Glutamatergic neuron (in vitro differentiated cells): ENCODE measurements at places on chromosomes 16 and 17.
A peak's percentile ranks its signal among the peaks of the same experiment; 100 is the strongest.

GRCh38 chr16:72125635-72126428, 32.2 kb downstream of the DHX38 start:
- DNase-seq = no peak

GRCh38 chr16:10598157-10598556, 17.8 kb upstream of the EMP2 start:
- DNase-seq = no peak

DNA sequence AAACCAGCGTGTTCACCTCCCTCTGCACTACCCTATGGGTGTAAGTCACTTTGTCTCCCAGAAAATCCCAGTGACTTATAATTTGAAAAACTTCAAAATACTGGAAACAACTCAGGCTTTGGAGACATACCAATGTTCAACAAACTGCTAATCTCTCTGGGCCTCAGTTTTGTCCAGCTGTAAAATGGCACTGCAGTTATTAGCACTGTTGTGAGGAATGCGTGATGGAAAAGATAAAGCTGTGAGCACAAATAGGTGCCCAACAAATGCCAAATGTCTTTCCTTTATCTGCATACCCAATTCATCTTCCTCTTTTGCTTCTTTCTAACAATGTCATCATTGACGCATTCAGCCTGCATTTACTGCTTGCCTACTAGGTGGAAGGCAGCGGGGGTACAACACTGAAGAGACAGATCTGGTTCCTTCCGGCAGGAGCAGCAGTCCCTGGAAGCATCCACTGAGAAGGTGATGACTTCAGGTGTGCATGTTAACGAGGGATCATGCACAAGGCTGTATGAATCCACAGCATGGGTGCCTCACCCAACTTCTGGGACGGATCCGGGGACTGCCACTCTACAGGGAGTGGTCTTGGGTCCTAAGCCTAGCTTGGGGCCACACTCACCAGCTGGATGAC, 63.4 kb downstream of the CYTH1 start:
- DNase-seq = no peak

- DNase-seq = no peak
These were observed 200.6 kb upstream of the CIBAR2 start for GRCh38 chr16:85312642-85313525.

GRCh38 chr16:51030516-51030915, 120.6 kb downstream of the SALL1 start:
- no peak for DNase-seq

GRCh38 chr17:81200695-81201580, 21.8 kb downstream of the CEP131 start:
- DNase-seq = peak; percentile 63

GRCh38 chr17:68326681-68327080, 35.4 kb downstream of the ARSG start:
- DNase-seq = no peak

DNA sequence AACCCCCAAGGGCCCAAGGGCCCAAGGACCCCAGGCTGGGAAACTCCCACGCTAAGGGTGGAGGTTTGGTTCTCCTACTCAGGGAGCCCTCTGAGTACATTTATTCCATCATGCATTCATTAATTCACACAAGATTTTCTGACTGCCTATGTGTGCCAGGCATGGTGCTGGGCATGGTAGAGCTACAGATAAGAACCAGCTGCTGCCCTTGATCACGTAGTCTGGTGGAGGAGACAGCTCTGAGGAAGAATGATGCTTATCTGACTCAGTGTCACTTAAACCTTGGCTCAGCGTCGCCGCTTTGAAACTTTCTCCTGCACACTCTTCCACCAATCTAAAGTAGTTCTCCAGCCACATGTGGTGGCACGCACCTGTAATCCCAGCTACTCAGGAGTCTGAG, 3.6 kb upstream of the ARL4D start:
- no peak for DNase-seq

DNA sequence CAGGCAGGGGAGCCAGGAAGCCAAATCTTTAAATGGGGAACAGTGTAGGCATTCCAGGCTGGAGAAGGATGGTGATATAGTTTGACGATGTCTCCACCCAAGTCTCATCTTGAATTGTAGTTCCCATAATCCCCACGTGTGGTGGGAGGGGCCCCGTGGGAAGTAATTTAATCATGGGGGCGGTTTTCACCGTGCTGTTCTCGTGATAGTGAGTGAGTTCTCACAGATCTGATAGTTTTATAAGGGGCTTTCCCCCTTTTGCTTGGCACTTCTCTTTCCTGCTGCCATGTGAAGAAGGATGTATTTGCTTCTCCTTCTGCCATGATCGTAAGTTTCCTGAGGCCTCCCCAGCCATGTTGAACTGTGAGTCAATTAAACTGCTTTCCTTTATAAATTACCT, 28.8 kb downstream of the GINS3 start:
- no peak for DNase-seq

GRCh38 chr16:2388875-2389433, 40.3 kb upstream of the CCNF start:
- DNase-seq = no peak

DNA sequence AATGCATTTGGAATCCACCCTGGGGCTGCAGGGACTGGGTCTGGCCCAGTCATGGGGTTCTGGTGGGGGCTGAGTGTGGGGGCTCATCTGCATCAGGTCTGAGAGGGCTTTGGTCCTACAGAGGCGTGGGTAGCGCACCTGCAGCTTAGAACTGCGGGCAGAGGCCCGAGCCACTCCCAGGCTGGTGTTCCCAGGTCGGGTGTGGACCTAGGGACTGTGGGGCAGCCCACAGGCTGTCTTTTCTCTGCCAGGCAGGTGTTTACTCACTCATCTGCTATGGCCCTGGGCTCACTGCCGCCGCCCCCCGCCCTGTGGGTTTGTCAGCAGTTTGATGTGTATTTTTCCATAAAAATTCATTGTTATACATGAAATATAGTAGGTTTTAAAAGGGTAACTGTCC, 27.0 kb upstream of the DOC2B start:
- DNase-seq = no peak

DNA sequence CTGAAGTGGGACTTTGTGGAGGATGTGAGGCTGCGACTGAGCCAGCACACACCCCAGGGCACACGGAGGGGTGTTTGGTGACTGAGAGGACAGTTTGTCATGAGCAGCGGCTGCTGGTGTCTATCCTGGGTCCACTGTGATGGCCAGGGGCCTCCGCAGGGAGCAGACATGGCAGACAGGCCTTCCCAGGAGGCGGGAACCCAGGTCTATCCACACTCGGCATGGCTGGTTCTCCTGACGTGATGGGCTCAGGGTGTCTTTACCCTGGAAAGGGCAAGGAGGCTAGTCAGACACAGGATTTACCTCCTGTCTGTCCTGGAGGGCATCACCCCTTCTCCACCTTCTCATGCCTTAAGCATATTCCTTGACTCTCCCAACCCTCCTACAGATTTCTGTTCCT, 671 bp upstream of the CD300C start:
- DNase-seq = no peak

DNA sequence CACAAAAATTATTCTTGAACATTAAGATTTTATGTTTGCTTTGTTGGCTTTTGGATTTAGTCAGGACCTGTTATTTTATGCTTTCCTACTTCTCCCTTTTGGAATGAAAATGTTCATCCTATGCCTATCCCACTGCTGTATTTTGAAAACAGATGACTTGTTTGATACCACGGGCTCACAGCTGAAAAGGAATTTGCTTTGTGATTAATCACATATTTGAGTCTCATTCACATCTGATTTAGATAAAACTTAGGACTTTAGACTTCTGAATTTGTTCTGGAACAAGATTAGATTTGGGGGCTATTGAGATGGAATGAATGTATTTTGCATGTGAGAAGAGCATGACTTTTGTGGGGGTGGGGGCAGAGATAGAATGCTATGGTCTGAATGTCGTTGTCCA, 1012.6 kb downstream of the CDH11 start:
- no peak for DNase-seq

GRCh38 chr17:75499313-75500022, 15.9 kb downstream of the CASKIN2 start:
- DNase-seq = no peak

DNA sequence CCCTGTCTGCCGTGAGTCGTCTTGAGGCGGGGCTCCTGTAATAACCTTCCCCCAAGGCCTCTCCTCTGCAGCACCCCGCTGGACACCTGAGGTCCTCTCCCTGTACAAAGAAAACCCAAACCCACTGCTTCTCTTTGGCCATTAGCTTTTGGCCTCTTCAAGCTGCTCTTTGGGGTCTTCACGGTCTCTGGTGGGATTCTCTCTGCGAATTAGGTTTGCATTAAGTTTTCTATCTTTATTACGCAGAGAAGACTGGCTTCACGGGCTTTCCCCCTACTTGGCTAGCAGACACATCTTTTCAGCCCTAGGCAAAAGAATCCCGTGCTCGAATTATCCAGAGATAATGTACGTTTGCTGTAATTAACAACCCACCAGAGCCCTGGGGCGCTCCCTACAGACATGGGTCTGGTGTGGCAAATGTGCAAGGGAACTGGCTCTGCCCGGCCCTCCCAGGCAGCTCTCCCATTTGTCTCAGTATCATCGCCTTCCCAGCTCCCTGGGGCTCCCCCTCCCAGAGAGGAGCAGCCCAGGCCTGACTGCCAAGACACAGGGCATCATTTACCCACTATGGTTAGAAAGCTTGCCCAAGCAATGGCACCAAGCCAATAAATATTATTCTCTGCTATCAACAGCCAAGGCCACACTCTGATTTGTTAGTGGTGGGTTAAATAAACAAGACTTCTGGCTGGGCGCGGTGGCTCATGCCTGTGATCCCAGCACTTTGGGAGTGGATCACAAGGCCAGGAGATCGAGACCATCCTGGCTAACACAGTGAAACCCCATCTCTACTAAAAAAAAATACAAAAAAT, 24.7 kb upstream of the KLHDC4 start:
- DNase-seq = no peak

GRCh38 chr16:15976225-15976812, 26.9 kb downstream of the ABCC1 start:
- no peak for DNase-seq

- DNase-seq = no peak
These were observed 26.0 kb downstream of the MSI2 start for GRCh38 chr17:57282296-57282695.

- no peak for DNase-seq
These were observed 26.5 kb downstream of the NDE1 start for GRCh38 chr16:15676506-15676905.

GRCh38 chr17:43211123-43211479, 574 bp upstream of the TMEM106A start:
- no peak for DNase-seq

DNA sequence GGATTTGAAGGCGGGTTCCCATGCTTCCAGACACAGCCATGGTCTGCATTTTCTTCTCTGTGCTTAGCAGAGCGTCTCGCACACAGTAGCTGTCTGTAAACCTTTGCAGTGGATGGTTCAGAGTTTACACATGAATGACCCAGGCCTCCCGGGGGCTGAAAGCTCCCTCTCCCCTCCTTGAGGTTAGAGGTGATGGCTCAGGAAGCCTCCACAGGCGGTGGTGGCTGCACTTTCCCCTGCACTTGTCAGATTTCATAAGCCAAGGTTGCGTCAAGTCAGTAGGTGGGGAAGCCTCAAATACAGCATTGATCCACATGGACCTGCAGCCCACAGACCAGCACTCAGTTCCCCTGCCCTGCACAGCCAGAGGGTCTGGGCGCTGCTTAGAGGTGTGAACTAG, 211.9 kb downstream of the KATNIP start:
- DNase-seq = no peak

DNA sequence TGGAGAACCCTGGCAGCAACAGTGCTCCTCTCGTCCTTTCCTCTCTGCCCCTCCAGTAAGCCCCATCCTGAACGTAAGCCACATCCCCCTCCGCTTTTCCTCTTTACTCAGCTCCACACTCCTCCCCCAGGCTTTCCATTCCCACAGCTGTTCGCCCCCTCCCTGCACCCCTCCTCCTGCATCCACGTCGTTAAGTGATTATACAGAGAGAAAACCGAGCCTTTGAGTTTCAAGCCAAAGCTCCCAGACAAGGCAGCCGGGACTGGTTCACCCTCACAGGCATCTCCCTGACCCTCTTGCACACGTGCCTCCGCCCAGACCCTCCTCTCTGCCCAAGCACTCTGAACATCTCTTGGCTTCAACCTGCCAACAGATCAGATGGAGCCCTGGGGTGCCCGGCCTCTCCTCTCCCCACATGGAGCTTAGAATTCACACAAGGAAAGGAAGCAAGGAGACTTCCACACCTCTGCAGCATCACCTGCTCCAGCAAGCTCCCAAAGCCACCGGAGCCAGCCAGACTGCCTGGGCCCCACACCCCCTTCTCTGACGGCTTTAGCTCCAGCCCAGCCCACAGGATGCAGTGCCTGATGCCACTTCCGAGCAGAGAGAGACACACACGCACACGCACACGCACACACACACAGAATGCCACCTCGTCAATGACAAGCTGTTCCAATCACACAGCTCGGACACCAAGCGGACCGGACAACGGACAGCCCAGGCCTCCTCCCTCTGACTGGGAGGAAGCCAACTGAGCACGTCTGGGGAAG, 99.9 kb upstream of the CCL2 start:
- no peak for DNase-seq

GRCh38 chr16:85629326-85629725, 16.2 kb downstream of the GSE1 start:
- no peak for DNase-seq

DNA sequence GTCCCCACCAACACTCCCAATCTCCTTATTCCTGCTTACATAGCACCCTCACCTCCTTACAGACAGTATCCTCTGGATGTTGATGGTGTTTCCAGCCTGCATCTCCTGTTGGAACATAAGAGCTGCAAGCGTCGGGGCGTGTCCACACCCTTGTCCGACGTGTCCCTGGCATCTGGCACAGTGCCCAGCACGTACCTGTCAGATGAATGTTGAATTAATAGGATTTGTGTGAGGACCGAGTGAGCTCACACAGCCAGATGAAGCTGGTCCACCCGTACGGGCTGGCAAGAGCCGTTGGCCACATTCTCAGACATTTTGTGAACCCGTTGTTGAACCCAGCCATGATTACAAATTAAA, 12.2 kb upstream of the CBX4 start:
- DNase-seq = no peak

- no peak for DNase-seq
These were observed 16.6 kb downstream of the GRIN2A start for GRCh38 chr16:10165643-10166042.

DNA sequence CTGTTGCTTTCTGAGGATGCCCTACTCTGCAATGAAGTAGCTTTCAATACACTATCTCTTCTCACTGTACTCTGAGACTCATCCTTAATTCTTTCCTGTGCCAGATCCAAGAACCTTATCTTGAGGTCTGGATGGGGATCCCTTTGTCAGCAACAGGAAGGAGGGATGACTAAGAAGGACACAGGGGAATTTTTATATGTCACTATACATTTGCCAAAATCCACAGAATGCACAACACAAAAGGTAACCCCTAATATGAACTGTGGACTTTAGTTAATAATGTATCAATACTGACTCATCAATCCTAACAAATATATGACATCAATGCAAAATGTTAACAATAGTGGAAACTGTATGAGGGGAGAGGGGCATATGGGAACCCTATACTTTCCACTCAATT, 4.7 kb upstream of the RBBP6 start:
- DNase-seq = no peak

- DNase-seq = no peak
These were observed 9.9 kb downstream of the CRYM start for GRCh38 chr16:21268236-21268635.
